ENCODE measurements at places on chromosomes 4 and X.

GRCh38 chr4:92172203-92172602 is 131.6 kb upstream of the GRID2 start:
- no peak for DNase-seq

GRCh38 chr4:157964463-157964862 is 208.4 kb downstream of the GASK1B start:
- no peak for DNase-seq

GRCh38 chr4:176830971-176831370 is 38.2 kb upstream of the VEGFC start:
- no peak for DNase-seq

GRCh38 chrX:43016021-43016420 is 238.1 kb upstream of the PPP1R2C start:
- no peak for DNase-seq

- DNase-seq = peak; percentile 52
These were observed 27.3 kb downstream of the PRDX4 start for GRCh38 chrX:23694606-23695005.

DNA sequence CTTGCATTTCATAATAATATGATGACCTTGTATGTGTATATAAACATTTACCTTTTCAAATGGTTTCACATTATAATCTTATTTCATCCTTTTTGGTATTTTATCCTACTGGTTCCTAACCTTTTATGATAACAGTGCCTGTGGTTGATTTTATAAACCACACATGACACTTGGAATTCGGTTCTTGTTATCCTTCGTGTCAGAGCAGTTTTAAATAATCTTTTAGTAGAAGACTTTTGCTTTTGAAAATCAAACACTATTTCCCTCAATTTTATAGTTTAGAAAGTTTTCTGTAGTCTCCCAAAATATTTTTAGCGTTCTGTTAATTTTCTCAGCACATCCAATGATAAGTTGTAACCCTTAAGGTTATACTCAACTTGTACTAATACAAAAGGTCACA is 676.8 kb downstream of the RAPGEF2 start:
- DNase-seq = no peak

GRCh38 chrX:120647127-120647526 is 17.3 kb upstream of the C1GALT1C1 start:
- no peak for DNase-seq

DNA sequence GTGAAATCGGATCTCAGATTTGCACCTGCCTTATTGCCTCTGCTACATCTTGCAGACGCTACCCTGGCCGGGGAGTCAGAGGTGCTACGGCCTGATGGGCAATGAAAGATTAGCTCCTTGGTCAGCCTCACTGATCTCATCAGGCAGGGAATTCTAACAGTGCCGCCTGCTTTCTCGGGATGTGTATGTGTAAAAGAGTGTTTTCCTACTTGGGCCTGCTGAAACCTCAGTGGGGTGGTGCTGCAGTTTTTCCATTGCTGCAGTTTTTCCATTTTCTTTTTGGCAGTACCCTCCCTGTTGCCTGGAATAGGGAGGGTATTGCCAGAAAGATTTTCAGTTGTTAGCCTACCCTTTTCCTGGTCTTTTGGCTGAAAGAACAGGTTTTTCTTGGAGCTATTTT is 117.5 kb downstream of the CDKL5 start:
- no peak for DNase-seq

DNA sequence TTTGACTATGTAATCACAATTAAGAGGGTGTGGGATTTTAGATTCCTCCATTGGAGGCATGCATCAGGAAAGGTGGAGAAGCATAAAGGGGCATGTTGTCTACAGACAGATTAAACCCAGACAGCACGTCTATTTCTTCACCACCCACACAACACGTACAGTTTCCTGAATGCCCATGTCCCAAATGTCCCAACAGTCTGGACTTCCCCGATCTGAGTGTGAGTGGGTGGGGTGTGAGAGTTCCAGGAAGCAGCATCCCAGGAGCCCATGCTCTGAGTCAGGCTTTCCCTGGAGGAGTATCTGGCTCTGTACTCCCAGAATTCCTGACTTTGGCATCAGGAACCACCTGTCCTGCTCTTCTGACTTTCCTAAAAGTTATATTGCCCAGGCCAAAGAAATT is 30.8 kb upstream of the NDP start:
- peak; percentile 3 for DNase-seq

GRCh38 chrX:38236901-38237615 is 16.4 kb upstream of the SRPX start:
- DNase-seq = peak; percentile 88

- no peak for DNase-seq
These were observed 460.2 kb upstream of the FAT1 start for GRCh38 chr4:187183826-187184225.

DNA sequence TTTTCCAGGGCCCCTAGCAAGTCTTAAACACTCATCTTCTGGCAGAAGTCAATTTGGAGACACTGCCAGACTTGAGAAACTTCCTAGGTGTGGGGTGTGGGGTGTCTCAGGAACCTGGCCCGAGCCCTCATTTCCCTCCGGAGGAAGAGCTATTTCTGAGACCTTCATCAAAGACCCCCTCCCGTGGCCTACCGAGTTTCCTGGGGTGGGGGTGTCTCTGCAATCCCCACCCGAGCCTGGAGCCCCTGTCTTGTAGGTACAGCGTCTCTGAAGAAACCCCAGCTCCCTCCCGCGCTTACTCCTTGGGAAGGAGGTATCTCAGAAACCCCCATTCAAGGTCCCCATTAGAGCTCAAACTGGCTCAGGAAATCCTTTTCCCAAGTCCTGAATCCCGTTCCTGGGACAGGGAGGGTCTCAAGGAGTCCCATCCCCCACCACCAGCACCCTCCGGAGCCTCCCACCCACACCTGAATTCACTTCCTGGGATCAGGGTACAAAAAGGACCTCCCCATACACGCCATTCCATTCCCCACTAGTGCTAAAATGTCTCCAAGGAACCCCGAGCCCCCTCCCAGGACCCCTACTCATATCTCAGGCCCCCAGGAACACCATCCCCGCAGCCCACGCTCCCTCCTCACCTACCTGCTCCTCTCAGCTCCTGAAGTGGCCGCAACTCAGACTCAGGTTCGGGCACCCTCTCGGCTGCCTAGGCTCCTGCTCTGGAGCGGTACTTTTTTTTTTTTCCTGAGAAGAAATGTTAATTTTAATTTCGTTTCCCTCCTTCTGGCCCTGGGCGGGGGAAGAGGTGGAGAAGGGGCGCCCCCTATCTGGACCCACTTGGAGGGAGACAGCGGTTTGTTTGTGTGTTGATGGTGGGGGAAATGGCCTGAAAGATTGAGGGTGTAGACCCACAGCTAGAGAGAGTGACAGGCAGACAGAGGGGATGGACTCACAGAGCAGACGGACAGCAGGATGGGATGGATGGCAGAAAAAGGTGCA is 1.1 kb downstream of the SLC38A5 start:
- no peak for DNase-seq

- DNase-seq = peak; percentile 40
These were observed 300.5 kb downstream of the TRIML1 start for GRCh38 chr4:188439641-188440311.

GRCh38 chrX:16022580-16023200 is 100.7 kb upstream of the GRPR start:
- DNase-seq = peak; percentile 25

DNA sequence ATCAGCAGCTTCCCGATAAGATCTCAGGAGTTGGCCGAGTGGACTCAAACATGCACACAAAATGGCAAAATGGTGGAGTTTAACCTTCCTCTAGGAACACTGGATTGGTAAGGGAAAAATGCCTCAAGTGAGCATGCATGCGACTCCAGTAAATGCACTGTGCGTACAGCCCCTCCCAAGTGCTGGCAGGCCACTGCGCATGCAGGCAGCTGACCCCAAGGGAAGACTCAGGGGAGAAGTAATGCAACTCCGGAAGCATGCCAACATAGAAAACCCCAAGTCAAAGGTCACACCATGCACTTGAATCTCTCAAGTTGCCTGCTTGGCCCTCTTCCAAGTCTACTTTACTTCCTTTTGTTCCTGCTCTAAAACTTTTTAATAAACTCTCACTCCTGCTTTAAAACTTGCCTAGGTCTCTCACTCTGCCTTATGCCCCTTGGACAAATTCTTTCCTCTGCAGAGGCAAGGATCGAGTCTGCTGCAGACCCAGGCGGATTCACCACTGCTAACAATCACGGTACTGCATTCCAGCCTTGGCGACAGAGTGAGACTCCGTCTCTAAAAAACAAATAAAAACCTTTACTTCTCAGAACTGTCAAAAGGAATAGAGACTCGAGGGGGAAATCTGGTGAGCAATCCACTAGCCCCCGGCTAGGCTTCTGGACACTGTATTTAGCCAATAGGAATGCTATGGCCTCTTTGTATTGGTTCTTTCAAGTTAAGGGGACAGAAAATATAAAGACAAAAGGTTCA is 33.5 kb downstream of the NYX start:
- DNase-seq = no peak

DNA sequence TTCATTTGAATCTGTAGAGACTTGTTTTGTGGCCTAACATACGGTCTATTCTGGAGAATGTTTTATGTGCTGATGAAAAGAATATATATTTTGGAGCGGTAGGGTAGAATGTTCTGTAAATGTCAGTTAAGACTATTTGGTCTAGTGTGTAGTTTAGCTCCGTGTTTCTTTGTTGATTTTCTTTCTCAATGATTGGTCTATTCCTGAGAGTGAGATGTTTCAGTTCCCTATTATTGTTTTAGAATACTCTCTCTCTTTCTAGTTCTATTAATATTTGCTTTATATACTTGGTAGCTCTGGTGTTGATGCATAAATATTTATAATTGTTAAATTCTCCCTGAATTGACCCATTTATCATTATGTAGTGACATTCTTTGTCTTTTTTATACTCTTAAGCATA is 236.5 kb downstream of the GLUD2 start:
- no peak for DNase-seq

- peak; percentile 74 for DNase-seq
These were observed 674.6 kb upstream of the SLIT2 start for GRCh38 chr4:19577097-19577496.

DNA sequence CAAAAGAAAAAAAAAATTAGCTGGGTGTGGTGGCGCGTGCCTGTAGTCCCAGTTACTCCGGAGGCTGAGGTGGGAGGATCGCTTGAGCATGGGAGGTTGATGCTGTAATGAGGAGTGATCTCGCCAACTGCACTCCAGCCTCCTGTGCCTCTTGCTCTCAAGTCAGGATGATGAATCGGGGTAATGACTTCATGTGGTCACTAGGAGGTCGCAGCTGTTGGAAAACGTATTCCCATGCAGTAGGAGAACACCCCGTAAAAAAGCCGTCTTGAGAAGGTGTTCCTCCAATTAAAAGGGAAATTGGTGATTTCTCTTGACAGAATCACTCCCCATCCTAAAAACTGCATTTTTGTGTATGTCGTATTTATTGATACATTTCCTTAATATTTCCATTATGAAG is 2.2 kb downstream of the CCNB3 start:
- DNase-seq = no peak

DNA sequence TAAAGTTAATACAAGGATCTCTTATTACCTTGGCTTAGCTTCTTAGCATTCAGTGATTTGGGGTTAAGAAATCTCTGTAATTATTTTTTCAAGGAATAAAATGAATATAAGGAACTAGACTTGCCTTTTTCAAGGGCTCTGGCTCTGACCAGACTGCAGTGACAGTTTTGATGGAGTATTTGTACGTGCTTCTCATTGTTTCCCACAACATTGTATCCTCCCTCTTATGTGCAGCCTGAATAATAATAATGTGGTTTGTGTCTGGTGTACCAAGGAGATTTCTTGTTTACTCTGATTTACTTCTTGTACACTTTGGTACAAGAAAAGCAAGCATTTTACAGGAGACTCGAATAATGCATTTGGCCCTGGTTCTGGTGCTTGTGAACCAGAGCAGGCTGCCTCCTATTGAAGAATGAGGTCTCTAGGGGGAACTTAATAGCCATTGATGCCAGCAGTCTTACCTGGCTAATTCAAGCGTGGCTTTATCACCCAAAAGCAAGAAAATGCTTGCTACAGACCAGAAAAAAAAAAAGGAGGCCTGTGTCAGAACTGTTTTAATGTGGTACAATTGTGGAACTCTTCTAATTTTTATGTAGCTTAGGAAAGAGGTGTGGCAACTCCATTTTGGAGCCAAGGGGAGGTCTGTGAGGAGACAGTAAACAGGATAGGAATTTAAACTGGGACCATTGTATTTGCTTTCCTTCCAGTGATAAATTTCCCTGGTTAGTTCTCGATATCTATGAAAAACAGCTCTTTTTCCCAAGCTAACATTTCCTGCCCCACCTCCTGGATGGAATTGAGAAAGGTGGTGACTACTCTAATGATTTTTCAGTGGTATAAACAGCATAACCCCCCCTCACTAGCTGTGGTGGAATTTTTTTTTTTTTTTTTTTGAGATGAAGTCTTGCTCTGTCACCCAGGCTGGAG is 5.6 kb downstream of the OTC start:
- no peak for DNase-seq

DNA sequence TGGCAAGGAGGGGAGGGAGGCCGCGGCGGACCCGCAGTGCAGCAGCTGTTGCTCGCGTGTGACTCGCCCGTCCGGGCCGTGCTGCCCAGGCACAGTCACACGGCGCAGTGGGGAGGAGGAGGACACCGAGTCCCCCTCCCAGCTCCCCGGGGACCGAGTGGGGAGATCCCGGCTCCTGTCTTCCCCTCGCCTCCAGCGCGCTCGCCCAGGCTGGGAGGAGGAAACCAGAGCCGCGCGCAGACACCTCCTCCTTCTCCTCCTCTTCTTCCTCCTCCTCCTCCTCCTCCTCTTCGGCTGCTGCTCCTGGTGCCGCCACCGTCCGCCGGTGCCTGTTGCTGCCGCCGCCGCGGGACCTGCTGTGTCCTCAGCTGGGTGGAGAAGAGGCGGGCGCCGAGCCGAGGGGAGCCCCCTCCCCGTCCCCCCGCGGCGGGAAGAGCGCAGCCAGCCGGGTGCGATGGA is at the start of gene TBC1D1:
Gene TBC1D1, plus strand, starts transcription at position 284 of the 459 bp plus-strand sequence. CDS start 11,012 bp downstream, outside the sequence.
- no peak for DNase-seq

DNA sequence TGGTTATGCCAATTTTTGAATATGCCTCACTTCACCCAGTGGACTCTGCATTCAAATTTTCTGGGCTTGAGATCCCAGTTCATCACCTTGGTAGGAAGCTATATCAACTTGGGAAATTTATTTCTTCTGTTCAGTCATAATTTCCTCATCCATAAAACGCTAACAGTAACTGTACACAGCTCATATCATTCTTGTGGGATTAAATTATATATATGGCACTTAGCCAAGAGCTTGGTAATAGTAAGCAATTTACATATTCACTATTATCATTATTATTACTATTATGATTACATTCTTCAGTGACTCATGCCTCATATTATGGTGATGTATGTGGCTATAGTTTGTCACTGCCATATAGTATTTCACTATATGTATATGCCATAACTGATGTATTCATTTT is 177.6 kb downstream of the CPE start:
- no peak for DNase-seq

DNA sequence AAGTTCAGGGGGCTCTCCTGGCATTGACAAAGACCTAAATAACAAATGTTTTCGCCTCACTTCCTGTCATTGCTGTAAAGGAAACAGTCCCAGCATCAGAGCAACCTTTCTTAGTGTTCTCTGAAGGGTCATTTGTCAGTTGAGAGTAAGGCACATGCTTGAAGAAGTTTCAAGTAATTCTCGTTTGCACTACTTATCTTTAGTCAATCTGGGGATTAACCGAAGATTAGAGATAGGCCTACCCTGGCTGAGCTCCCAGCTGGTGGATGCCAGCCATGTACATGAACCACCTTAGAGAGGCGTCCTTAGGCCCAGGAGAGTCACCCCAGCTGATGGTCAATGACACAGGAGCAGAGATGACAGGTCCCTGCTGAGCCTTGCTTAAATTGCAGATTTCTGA is 189.9 kb upstream of the PGRMC2 start:
- no peak for DNase-seq
